ENCODE measurements at places on chromosomes 5 and 9.

- DNase-seq, result peak; percentile 69
Measured at GRCh38 chr9:137305060-137305797, 3.2 kb upstream of the NRARP start.

DNA sequence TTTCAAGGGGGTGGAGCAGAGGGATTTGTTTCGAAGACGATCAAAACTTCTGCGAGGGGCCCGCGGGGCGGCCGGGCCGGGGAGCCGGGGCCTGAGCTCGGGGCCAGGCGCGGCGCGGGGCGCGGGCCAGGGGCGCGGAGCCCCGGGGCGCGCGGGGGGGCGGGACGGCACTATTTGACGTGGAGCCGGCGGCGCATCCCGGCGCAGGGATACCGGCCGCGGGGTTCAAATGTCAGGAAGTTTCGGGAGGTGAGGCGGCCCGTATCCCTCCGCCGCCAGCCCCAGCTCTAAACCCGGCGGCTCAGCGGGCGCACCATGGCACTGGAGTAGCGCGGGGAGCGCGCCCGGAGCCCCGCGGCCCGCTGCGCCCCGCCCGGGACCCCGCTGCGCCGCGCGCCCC lies at the start of gene LMX1B:
LMX1B (plus strand) TSS at position 278 of the 400 bp plus-strand sequence. CDS start 522 bp downstream, outside the sequence.
- peak; percentile 65 for DNase-seq

GRCh38 chr9:8371686-8372085 lies 572.1 kb upstream of the DMAC1 start:
- no peak for DNase-seq

- no peak for DNase-seq
Measured at GRCh38 chr5:55535199-55535905, 588 bp upstream of the PLPP1 start.

- DNase-seq, result no peak
Measured at GRCh38 chr9:92483627-92484545, 1.6 kb upstream of the ASPN start.

DNA sequence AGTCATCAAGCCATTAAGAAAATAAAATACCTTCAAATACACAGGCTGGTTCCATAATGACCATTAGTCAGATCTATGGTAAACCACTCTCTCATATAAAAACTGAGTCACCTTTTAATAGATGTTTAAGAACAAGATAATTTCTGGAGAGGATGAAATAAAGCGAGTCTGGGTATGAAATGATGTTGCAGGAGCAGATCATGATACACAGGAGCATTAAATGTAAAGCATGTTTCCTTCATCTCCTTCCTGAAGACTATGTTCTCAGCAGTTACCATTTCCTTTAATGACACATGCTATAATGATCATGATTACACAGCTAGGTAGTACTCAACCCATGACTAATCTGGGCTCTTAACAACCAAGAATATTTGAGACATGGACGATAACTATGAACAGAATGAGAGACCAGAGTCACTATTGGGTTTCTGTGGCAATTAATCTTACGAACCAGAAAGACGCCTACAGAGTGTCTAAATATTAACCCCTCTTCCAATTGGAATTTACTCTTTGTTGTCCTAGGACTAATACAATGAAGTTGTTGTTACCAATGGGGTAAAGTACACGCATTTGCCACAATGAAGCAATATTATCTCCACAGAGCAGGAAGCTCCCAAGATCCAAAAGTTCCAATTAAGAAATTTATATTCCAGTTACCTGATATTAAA lies 105.6 kb downstream of the NR6A1 start:
- no peak for DNase-seq

GRCh38 chr5:135710045-135710675 lies 124.3 kb upstream of the SLC25A48 start:
- DNase-seq, result no peak

- no peak for DNase-seq
Measured at GRCh38 chr9:437574-438001, 222.9 kb downstream of the DOCK8 start.

GRCh38 chr5:131974622-131974955 lies 29.1 kb upstream of the MEIKIN start:
- DNase-seq, result no peak

- no peak for DNase-seq
Measured at GRCh38 chr5:126972062-126972895, 58.1 kb downstream of the MARCHF3 start.

- no peak for DNase-seq
Measured at GRCh38 chr5:158621391-158621790, 478.3 kb downstream of the EBF1 start.

GRCh38 chr5:174413567-174414314 lies 310.6 kb upstream of the MSX2 start:
- no peak for DNase-seq

- DNase-seq, result no peak
Measured at GRCh38 chr5:176407456-176408251, 8.7 kb downstream of the CLTB start.

DNA sequence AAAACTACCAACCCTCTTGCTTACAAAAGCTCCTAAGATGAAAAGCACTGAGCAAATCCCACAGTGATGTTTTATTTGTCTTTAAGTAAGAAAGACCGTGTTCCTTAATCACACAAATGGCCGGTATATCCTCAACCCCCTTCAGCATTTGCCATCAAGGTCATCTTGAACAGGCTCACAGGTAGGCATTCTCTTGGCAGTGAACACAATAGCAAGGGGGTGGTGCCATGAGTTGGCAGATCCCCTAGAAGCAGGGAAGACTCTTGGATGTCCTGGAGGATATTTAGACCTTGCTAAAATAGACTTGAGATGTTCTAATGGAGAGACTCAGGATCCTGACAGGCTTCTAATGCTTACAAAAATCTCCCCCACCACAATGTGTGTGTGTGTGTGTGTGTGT lies 323.0 kb downstream of the SPOCK1 start:
- DNase-seq, result no peak

GRCh38 chr5:38670878-38671277 lies 114.4 kb upstream of the LIFR start:
- no peak for DNase-seq

DNA sequence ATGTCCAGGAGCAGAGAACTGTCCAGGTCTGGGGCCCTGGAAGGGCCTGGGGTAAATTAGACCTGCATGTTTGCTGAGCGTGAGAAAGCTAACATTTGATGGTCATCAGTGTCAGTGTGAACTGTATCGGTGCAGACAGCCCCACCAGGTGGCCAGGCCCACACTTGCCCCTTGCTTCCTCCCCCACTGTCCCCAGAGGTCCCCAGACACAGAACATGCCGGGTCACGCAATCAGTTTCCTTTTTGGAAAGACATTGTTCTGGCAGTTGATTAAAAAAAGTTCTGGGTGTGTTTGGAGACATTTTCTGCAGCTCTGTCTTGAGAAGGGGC lies 1.5 kb downstream of the NKD2 start:
- DNase-seq, result no peak

DNA sequence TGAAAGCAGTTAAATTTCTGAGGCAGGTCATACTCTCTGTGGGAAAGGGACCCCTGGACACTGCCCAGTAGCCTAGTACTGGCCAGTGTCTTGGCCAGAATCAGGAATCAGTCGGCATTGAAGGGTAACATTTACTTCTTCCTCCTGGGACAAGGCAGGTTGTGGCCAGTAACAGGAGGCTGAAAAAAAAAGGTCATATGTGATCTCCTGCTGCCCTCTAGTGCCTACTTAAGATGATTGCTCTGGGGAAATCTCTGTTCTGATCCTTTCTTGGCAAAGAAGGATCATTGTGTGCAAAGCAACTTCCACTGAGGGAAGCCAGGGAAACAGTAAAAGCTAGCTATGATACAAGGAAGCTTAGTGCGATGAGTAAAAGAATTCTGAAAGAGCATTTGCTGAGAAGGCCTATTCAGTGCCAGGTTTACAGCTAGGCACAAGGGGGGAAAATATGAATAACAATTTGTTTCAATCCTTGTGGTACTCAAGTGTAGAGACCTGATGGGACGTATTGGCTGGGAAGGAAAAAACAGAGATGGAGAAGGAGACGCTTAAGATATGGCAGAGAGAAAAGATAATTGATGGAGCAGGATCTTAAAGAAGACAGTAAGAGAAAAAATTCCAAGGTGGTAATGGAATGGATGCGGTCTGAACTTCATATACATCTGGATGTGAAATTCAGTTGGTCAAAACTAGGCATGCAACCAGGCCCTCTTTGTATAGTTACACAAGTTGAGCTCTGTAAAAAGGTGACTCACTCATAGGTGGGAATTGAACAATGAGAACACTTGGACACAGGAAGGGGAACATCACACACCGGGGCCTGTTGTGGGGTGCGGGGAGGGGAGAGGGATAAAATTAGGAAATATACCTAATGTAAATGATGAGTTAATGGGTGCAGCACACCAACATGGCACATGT lies 25.8 kb upstream of the TRIM32 start:
- DNase-seq, result no peak

- no peak for DNase-seq
Measured at GRCh38 chr5:1502046-1502736, 21.6 kb downstream of the LPCAT1 start.

DNA sequence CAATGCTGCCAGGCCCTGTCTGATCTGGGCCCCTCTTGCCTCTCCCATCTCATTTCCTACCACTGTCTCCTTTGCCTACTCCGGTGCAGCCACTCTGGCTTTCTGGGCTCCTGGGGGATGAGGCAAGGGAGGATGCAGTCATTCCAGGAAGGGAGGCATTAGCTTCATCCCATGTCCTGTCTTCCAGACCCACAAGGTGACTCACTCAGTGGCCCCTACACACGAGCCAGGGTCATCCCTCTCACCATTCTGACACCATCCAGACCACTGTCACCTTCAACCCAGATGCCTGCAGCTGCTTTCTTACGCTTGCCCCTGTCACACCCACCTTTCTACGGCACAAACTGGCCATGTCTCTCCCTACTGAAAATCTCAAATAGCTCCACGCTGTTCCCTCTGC lies 19.1 kb downstream of the ACSL6 start:
- no peak for DNase-seq

DNA sequence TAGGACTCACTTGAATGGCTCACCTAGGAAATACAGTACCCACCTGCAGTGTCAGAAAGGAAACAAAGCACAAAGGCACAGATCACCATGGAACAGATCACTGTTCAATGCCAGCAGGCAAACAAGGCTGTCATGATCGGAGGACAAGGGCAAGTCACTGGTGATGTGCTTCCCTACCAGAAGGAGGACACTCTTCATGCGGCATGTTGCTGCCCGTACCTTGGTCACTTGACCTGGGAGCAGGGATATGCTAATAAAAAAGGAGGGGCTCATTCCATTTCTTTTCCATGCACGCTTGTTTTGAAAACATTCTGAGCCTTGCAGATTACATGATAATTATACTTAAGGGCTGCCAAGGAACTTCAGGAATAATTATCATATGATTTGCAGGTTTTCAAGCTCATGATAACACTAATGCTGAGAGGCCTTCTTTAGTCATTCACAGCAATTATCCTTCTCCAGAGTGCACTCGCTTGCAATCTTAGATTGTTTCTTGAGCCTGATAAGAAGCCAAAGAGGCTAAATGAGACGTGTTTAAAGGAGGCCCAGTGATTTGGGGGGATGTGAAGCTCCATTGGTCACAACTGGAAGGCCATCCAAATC lies 36.1 kb upstream of the STARD4 start:
- DNase-seq, result no peak

- no peak for DNase-seq
Measured at GRCh38 chr5:135145985-135146384, 112.0 kb upstream of the PITX1 start.

DNA sequence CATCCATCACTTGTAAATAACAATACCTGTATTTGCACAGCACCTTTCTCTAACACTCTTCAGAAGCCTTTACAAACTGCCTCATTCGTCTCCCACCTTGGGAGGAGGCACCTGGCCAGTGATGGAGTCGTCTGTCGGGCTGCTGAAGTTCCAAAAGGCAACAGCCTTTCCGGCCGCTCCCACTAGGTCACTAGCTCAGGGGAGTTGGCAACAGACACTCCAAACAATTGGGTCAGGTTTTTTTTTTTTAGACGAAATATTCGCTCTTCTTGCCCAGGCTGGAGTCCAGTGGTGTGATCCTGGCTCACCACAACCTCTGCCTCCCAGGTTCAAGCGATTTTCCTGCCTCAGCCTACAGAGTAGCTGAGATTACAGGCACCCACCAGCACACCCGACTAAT lies 4.0 kb downstream of the DAP start:
- no peak for DNase-seq

DNA sequence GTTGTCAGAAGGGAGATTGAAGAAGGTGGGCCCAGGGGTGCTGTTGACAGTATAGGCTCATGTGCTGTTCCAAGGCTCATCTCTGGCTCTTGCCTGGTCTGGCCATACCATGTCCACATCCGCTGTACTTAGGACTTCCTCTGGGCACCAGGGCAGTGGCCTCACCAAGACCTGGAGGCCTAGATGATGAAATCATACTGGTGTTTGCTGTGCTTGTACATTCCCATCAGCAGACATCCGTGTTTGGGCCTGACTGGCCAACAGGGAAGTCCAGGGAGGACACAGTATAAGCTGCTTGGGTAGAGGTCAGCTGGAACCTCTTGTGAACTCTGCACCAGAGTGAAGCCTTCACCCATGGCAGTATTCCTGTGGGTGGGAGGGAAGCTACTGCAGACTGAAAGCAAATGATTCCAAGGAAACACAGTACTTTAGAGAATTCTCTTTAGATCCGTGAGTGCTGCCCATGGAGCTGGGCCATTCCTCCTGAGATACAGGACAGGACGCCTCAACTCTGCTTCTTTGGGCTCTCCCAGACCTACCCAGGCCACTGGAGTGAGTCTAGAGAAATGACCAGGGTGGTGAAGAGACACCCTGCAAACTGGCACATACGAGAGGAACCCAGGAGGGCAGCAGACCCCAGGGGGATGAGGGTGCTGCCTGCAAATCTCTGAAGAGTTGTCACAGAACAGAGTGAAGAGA lies 22.5 kb downstream of the POLR1E start:
- no peak for DNase-seq

GRCh38 chr5:103366918-103367549 lies 108.5 kb downstream of the MACIR start:
- no peak for DNase-seq

DNA sequence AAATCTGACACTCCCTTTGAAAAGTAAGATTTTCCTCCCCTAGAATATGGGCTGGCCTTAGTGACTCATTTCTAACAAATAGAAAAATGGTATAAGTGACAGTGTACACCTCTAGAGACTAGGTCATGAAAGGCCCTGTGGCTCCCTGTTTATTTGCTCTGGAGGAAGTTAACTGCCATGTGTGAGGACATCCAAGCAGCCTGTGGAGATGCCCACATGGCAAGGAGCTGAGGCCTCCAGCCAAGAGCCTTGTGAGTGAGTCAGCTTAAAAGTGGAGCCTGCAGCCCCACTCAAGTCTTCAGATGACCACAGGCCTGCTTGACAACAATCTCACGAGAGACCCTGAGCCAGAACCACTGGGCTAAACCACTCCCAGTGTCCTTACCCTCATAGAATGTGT lies 128.1 kb upstream of the LHFPL2 start:
- no peak for DNase-seq

DNA sequence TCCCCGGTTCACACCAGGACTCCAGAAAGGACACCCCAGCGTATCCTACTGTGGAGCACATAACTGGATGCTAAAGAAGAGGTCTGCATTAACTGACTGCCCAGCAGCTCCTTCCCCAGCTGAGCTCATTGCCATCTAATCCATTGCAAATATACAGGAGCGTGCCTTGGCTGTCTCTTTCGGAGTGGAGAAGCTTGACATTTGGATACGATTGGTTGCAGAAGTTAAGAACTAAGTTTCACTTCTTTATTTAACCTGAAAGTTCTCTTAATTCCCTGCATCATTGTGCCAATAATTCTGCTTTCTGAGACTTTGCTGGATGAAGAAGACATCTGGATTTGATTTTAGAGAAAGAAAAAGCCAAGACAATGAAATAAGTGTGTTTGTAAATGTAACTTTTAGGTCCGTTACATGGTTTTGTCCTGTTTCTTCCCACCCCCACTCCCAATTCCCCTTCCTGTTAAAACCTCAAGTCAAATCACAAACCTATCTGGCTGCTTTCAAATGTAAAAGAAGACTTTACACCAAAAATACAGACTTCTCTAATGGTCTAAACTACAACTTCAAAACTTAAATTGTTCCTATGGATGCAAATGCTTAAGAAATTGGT lies 33.9 kb downstream of the TAS2R1 start:
- no peak for DNase-seq

All from WTC11 (cell line).